Stimulated activated CD8-positive, alpha-beta memory T cell treated with anti-CD3 and anti-CD28 coated beads, Interleukin-4, amount 100 ng/mL, for 4 hours (primary cell): ENCODE measurements at places on chromosomes 2 and 18.

DNA sequence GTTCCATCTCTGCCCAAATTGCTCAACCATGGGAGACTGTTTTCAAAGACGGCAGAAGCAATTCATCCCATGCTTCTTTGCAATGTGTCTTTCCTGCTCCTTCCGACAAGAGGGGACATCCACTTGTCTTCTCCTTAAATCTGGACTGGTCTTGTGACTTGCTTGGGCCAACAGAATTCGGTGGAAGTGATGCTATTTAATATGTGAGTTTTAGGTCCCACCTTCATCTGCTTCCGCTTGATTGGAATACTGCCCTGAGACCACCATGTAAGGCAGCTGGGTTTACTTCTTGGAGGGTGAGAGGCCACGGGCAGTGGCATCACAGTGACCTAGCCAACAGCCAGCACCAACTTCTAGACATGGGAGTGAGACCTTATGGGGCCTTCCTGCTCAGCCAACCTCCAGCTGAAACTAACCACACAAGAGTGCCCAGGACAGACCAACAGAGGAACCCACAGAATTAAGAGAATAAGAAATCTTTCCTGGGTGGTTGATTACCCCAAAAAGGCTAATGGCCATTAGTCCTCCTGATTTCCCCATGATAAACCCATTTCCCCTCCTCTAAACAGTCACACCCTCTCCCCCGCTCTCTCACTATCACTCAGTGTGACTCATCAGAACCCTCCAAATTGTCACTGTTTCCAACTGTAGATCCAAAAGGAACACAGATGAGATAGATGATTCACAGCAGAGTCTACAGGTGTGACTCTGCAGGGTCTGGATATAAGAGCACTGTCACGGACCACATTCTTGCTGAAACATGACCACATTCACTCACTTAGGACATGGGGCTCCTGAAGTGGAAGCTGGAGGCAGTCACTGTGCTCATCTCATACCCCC, 16.2 kb upstream of the RHOB start:
- no peak for DNase-seq

GRCh38 chr2:79041032-79041448, 15.5 kb downstream of the REG3G start:
- no peak for DNase-seq

DNA sequence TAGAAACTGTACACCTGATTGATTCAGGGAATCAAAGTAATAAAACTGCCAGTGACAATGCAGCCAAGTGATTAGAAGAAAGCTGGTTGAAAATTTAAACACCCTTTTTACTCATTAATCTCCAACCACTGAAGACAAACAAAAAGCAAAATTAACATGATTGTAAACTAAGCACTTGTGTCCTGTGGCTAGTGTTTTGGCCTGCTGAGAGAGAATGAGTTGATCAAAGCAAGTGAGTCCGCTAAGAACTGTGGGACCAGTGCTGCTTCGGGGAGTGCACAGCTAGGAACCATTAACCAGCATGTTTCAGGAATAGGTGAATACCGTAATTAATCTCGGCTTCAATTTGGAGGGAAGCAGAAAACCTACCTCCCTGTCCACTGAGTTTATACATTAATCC, 13.6 kb upstream of the PAPOLG start:
- DNase-seq: no peak

DNA sequence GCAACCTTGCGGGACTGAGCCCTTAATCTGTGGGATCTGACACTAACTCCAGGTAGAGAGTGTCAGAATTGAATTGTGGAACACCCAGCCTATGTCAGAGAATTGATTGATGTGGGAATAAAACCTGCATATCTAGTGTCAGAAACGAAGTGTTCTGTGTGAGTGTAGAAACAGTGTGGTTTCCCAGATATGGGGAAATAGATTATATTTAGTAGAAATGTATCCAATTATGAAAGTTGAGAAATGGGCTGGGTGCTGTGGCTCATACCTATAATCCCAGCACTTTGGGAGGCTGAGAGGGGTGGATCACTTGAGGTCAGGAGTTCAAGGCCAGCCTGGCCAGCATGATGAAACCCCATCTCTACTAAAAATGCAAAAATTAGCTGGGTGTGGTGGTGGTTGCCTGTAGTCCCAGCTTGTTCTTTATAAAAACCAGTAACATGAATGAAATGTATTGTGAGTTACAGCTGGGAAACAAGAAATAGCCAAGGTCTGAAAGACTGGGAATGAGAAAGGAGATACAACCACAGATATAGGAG, 4.3 kb upstream of the TP53I3 start:
- no peak for DNase-seq

DNA sequence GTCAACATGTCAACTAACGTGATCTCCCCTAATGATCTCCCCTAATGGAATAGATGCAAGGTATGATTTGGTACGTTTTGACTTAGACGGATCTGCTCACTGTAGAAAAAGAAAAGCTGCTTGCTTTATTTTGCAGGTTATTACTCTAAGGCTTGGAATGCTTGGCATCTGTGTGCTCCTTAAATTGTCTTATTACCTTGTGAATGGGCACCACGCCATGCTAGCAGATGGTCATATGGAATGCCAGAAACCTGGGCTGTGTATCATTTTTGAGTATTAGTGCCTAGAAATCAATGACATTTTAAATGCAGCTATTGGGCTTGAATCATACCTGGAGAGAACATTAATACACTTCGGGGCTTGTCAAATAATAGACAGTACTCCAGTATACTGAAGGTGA, 16.5 kb upstream of the FIGN start:
- DNase-seq: no peak

- DNase-seq: no peak
These were observed 152.5 kb downstream of the AFF3 start for GRCh38 chr2:99989905-99990304.
